ENCODE measurements at places on chromosomes 1 and 21.

DNA sequence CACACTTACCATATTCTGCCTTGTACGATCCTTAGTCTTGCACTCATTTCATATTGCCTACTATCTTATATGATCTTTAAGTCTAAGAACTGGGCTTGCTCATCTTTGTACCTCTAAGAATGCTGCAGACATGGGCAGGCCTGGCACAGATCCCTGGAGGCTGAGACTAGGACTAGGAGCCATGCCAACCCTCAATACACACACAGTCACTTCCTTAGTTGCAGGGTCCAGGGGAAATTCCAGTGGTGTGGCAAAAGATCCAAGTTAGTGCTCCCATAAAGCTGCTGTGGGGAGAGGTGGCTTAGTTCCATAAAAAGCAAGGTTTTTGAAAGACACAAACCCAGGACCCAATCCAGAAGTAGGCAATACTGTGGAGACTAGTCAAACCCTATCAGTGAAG lies 59.9 kb downstream of the CYYR1 start:
- no peak for DNase-seq

GRCh38 chr1:13901039-13901438 lies 201.1 kb downstream of the PRDM2 start:
- DNase-seq, result no peak

- no peak for DNase-seq
Observed at GRCh38 chr1:54768093-54768492, 3.8 kb upstream of the PARS2 start.

- no peak for DNase-seq
Observed at GRCh38 chr1:112893288-112894009, 62.5 kb downstream of the SLC16A1 start.

DNA sequence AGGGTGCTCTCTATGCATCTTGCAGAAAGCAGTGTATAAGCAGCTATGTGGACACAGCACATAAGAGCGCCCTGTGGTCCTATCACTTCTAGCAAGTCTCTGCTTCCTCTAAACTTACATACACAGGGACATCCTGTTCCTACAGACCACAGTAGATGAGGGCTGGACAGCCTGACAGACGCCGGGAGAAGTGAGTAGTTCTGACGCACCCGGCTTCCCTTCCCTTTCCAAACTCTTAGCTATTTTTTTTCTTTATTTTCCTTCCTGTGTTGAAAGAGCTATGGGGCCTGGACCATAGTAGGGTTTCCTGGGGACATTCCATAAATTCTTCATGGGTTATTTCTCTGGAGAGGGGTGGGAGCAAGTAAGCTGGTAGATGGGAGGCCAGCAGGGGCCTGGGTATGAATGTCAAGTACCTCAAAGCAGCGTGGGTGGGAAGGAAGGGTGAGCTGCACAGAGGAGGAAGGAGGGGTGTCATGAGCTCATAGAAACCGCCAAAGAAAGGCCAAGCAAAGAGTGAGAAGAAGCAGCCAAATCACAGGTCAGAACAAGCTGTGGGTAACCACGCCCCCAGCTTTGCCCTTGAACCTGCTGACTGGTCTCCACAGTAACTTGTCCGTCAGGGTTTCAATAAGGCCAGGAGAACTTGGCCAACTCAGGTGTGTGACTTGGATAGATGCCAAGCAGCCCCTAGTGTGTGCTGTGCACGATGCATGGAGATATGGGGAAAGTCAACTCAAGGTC lies 36.6 kb downstream of the PLXNA2 start:
- DNase-seq, result no peak

GRCh38 chr1:94899756-94900155 lies 27.2 kb downstream of the CNN3 start:
- no peak for DNase-seq

- DNase-seq, result no peak
Observed at GRCh38 chr1:43711049-43711448, 3.7 kb downstream of the ST3GAL3 start.

DNA sequence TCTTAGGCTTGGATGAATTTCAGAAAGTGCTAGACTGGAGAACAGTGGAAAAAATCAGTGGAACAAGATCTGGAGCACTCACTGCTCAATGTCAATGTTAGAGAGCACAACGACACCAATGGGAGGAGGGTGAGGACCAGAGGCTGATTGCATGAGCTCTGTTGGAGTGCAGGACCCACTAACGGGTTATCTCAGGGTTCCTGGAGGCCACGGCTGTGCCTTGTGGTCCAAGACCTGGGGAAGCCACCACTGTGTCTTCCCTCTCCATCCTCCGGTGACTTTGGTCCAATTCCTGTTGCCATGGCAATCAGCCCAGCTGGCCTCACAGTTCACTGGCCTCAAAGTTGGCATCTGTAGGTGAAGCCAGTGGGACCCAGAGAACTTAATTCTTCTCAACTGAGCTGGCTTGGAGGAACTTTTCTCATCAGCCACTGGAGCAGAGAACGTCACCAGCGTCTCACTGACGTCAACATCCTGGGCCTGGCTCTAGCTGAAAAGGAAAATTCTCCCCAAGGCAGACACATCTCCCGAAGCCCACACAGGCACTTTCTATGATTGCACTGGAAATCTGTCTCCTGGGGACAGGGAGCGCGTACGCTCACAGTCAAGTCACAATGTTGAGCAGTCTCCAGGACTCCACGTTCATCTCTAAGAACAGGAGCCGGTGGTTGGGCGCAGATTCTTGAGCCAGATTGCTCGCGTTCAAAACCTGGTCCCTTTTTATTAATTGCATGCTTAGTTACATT lies 21.9 kb upstream of the GPR157 start:
- no peak for DNase-seq
